ENCODE measurements at places on chromosomes 13 and 19. TPM values are rescaled to one million over a fixed set of nuclear protein-coding genes. Genes with fewer than 3 reads are reported as not detected.

DNA sequence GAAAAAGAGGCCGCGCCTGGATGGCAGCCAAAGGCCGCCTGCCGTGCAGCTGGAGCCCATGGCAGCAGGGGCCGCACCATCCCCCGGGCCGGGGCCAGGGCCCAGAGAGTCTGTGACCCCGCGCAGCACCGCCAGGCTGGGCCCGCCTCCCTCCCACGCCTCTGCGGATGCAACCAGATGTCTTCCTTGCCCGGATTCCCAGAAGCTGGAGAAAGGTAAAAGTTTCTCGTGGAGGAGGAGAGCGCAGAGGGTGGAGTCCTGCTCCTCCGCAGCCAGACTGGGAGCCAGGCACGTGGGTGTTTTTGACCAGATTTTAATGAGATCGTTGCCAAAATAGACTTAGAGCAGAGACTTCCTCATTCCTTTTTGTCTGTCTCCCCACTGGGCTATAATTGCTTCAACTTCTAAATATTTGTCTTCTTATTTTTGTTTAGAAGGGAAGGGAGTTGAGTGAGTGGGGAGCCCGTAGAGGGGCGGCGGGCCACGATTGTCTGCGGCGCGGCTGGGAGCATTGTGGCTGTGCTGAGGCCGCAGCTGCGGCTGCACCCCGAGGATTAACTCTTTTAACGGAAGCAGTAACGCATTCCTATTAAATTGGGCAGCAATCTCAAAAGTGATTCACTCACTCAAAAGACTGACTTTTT lies 22.8 kb upstream of the NDUFS7 start:
- no peaks in the 10 kb centered on the region for H3K27me3 ChIP-seq
- peak; percentile 93 for DNase-seq
- H3K36me3 ChIP-seq = peaks cover 27% of the 10 kb centered on the region

- H3K36me3 ChIP-seq = no peaks in the 10 kb centered on the region
- no peaks in the 10 kb centered on the region for H3K4me1 ChIP-seq
- H3K27me3 ChIP-seq = no peaks in the 10 kb centered on the region
- no peak for DNase-seq
Observed at GRCh38 chr13:33174931-33175330, 110.6 kb downstream of the STARD13 start.

DNA sequence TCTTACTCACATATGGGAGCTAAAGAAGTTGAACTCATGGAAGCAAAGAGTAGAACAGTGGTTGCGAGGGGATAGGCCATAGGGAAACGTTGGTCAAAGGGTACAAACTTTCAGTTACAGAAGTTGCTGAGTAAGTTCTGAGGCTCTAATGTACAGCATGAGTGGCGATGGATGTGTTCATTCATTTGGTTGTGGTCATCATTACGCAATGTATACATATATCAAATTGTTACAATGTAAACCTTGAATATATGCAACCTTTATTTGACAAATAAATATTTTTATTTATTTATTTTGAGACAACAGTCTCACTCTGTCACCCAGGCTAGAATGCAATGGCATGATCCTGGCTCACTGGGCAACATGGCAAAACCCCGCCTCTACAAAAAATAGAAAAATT lies 38.7 kb downstream of the ZIC5 start:
- no peaks in the 10 kb centered on the region for H3K27me3 ChIP-seq
- peaks cover 6% of the 10 kb centered on the region for H3K4me1 ChIP-seq
- H3K36me3 ChIP-seq = no peaks in the 10 kb centered on the region
- DNase-seq = no peak
- H3K27ac ChIP-seq = no peak overlapping the region
- no peak overlapping the region for H3K4me3 ChIP-seq

GRCh38 chr13:106505295-106505694 lies 30.2 kb downstream of the EFNB2 start:
- H3K4me1 ChIP-seq = peaks cover 3% of the 10 kb centered on the region
- H3K27me3 ChIP-seq = no peaks in the 10 kb centered on the region
- no peak overlapping the region for H3K27ac ChIP-seq
- no peaks in the 10 kb centered on the region for H3K36me3 ChIP-seq
- H3K4me3 ChIP-seq = no peak overlapping the region

DNA sequence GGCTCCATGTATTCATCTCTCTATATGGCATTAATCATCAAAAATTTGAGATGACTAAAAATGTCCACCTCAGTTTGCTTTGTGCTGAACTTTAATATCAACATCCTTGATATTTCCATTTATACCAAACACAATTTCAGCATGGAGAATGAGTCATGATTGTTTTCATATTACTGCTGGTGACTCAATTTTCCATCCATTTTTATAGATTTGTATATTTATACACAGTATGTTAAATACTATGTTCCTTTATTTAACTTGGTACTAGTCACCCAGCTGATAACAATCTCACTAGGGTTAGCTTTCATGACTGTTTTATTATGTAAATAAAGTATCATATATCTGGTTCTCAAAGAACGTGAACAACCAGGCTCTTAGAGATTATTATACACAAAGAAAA lies 1255.1 kb downstream of the SLITRK1 start:
- no peaks in the 10 kb centered on the region for H3K27me3 ChIP-seq
- H3K4me1 ChIP-seq = no peaks in the 10 kb centered on the region
- no peak for DNase-seq
- H3K27ac ChIP-seq = no peak overlapping the region
- no peak overlapping the region for H3K4me3 ChIP-seq

DNA sequence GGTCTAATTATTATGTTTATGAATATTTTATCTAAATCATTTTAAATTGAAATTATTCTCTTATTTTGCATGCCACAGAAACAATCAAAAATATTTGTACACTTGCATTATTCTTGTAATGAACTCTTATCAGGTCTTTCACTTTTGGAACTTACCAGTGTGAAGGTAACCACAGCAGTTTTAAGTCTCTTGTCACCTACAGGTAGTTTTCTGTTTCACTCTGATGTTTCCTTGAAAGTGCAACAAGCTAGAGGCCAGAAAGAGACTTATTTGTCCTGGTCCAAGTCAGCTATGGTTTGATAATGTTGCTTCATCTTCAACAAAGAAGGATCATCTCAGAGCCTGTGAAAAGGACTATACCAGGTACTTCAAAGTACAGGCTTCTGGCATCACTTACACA lies 133.4 kb upstream of the NBEA start:
- no peak overlapping the region for H3K27ac ChIP-seq
- H3K36me3 ChIP-seq = no peaks in the 10 kb centered on the region
- no peak overlapping the region for H3K4me3 ChIP-seq
- no peaks in the 10 kb centered on the region for H3K27me3 ChIP-seq
- no peaks in the 10 kb centered on the region for H3K4me1 ChIP-seq

DNA sequence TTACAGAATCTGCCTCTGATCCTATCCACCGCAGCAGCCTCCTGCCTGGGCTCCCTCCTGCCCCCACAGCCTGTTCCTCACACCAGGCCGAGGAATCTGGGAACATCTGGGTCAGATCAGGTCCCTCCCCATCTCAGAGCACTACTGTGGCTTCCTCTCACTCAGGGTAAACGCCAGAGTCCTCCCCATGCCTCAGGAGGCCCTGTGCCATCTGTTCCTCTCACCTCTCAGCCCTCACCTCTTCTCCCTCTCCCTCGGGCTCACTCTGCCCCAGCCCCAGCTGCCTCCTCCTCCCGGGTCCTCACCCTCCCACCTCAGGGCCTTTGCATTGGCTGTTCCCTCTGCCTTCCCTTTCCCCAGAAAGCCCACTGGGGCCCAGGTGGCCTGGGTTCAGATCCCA lies 18.2 kb downstream of the FCGBP start:
- H3K4me3 ChIP-seq = no peak overlapping the region
- H3K27ac ChIP-seq = no peak overlapping the region
- no peak for DNase-seq
- no peaks in the 10 kb centered on the region for H3K4me1 ChIP-seq

DNA sequence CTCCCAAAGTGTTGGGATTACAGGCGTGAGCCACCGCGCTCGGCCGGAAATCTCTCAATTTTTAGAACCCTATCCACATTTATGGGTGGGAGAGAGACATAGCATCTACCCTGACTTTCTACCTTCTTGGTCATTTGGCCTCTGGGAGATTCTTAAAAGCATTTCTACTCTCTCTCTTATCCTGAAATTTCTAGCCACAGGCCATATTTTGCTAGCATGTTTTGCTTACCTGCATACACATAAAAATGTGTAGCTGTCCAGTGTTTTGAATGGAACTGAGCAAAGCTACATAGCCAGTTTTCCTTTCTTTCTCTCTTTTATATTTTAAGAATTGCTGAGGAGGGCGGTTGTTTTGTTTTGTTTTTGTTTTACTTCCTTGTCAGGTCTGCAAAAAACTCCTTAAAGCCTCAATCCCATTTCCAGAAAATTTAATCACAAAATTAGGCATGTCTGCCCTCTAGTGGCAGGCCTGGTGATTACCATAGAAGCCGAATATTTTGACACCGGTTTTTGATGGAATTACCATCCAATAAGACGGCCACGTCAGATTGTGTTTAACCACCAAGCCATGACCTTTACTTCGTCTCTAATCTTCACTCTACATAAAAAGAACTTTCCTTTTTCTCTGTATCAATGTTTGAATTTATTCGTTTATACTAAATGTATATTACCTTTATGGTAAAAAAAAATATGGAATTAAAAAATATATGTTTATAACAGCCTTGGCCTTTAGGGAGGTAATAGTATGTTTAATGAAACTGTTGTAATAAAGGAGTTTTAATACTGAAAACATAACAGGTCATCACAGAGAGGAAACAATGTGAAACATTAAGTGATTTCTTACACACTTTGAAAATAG lies 34.4 kb upstream of the OXGR1 start:
- no peak overlapping the region for H3K4me3 ChIP-seq
- no peak overlapping the region for H3K27ac ChIP-seq
- no peaks in the 10 kb centered on the region for H3K27me3 ChIP-seq
- DNase-seq = peak; percentile 76

DNA sequence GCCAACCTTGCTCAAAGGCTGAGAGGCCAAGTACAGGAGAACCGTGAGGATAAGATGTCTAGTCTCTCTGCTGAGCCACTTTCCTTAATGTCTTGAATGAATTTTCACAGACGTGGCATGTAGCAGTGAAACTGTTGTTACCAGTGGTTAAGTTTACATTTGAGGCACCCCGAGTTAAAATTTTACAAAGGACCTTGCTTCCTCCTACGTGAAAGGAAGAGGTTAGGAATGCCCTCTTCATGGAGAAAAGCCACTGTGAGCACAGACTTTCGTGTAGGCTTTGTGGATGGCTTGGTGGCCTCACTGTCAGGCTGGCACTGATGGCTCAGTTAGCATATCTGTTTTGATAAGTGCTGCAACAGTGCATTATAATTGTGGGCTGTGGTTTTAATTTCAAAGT lies 2.7 kb downstream of the GJB2 start:
- H3K4me1 ChIP-seq = peaks cover 8% of the 10 kb centered on the region
- DNase-seq = no peak
- H3K27ac ChIP-seq = no peak overlapping the region
- H3K36me3 ChIP-seq = no peaks in the 10 kb centered on the region

DNA sequence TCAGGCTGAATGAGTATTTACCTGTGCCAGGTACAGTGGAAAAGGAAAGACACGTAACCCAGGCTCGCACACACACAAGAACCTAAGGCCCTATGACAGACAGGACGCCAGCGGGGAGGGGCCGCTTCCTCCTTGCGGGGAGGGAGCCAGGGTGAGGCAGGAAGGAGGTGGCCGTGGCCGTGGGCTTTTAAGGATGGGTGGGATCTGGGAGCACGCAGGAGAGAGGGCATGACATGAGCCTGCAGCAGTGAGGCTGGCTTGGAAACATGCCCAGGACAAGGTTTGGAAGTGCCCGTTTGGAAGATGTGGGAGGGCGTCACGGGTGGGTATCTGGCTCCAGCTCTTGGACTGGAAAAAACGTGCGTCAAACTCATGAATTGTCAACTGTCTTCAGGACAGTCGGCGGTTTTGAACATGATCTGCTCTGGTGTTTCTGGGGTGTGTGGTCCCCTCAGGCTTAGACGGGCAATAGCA lies 20.1 kb downstream of the SH3GL1 start:
- H3K4me1 ChIP-seq = peaks cover 15% of the 10 kb centered on the region
- no peak overlapping the region for H3K4me3 ChIP-seq
- no peaks in the 10 kb centered on the region for H3K36me3 ChIP-seq
- no peak for DNase-seq

The ZNF497 gene
- 6.8 TPM for polyA plus RNA-seq

The FOSB gene
- polyA plus RNA-seq = 3.0 TPM

The ETV2 gene
- polyA plus RNA-seq = 4.0 TPM

The ZNF780B gene
- polyA plus RNA-seq = 19.2 TPM
